GM23248 (cell line): ENCODE measurements at places on chromosomes 12 and 14. TPM values are rescaled to one million over a fixed set of nuclear protein-coding genes. Genes with fewer than 3 reads are reported as not detected.
A peak's percentile ranks its signal among the peaks of the same experiment; 100 is the strongest.

RHEBL1 gene
- 0.86 and 1.1 TPM in 2 replicates for total RNA-seq

C12orf56 gene
- 0.25 and 0.43 TPM in 2 replicates for total RNA-seq

NRIP2 gene
- not detected in 2 replicates for total RNA-seq

CCDC92 gene
- 13.2 and 20.3 TPM in 2 replicates for total RNA-seq

RASSF9 gene
- 0.89 and 1.5 TPM in 2 replicates for total RNA-seq

NTS gene
- not detected in 2 replicates for total RNA-seq

DNA sequence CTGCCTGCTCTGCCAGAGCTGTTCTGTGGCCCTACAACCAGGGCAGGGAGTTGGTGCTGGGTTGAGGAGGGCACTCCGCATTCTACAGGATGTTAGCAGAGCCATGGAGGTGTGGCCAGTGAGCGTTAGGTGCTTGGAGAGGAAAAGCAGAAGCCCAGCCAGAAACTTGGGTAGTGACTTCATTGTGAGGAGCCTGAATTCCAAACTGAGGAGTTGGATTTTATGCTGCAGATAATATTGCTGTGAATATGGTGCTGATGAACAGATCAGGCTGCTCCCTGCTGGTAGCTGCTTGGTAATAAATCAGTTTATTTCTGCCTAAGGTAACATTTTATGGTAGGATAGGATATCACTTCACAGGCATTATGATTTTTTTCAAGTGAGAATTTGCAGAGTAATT is 7.1 kb upstream of the CCDC175 start:
- no peaks in the 10 kb centered on the region; the same call in 1 of the 2 replicates for H3K27me3 ChIP-seq
- peak; percentile 56 for DNase-seq
- no peaks in the 10 kb centered on the region for H3K4me1 ChIP-seq
- no peak overlapping the region for H3K4me3 ChIP-seq
- H3K36me3 ChIP-seq = no peaks in the 10 kb centered on the region

- H3K36me3 ChIP-seq = no peaks in the 10 kb centered on the region
- no peak overlapping the region for H3K27ac ChIP-seq
- peaks cover 7% of the 10 kb centered on the region; the same call in 1 of the 2 replicates for H3K4me1 ChIP-seq
- H3K4me3 ChIP-seq = peak overlapping the region; percentile 71
- H3K27me3 ChIP-seq = peaks cover 27% of the 10 kb centered on the region
Observed at GRCh38 chr12:95548056-95548538, 3.2 kb downstream of the USP44 start.

- DNase-seq = no peak
- no peaks in the 10 kb centered on the region for H3K36me3 ChIP-seq
- H3K4me1 ChIP-seq = no peaks in the 10 kb centered on the region
- no peaks in the 10 kb centered on the region for H3K27me3 ChIP-seq
- no peak overlapping the region for H3K27ac ChIP-seq
Observed at GRCh38 chr12:43255522-43256111, 296.4 kb downstream of the ADAMTS20 start.

- DNase-seq = peak; percentile 75
- no peaks in the 10 kb centered on the region for H3K36me3 ChIP-seq
- H3K27ac ChIP-seq = peak within 1 kb of the TSS; percentile 99
Observed at GRCh38 chr12:121803861-121804416, at the start of gene SETD1B. SETD1B (plus strand) TSS chr12:121804009; CDS start chr12:121804738, 729 bp downstream.

- DNase-seq = no peak
- H3K36me3 ChIP-seq = no peaks in the 10 kb centered on the region
- H3K27ac ChIP-seq = no peak overlapping the region
- 0 out of 2 replicates have a peak, but pooled peaks cover 6% of the 10 kb centered on the region for H3K27me3 ChIP-seq
- no peaks in the 10 kb centered on the region for H3K4me1 ChIP-seq
- no peak overlapping the region for H3K4me3 ChIP-seq
Observed at GRCh38 chr14:103931422-103931821, 3.2 kb downstream of the TDRD9 start.

DNA sequence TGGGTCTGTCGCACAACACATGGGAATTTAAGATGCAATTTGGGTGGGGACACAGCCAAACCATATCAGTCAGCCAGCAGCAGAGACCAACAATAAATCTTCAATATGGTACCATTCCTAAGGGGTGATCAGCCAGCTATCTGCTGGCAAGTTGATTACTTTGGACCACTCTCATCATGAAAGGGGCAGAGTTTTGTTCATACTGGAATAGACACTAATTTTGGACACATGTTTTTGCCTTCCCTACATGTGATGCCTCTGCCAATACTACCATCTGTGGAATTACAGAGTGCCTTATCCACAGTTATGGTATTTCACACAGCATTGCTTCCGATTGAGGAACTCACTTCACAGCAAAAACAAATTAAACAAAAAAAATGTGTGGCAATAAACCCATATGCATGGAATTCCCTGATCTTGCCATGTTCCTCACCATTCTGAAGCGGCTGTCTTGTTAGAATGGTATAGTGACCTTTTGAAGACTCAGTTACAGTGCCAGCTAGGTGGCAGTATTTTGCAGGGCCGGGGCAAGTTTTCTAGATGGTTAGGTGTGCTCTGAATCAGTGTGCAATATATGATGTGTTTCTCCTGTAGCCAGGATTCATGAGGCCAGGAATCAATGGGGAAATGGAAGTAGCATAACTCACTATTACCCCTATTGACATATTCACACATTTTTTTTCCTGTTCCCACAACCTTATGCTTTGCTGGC is 179.0 kb upstream of the IGF1 start:
- H3K27ac ChIP-seq = no peak overlapping the region
- no peak for DNase-seq
- no peaks in the 10 kb centered on the region for H3K36me3 ChIP-seq
- no peaks in the 10 kb centered on the region for H3K27me3 ChIP-seq
- H3K4me3 ChIP-seq = no peak overlapping the region

DNA sequence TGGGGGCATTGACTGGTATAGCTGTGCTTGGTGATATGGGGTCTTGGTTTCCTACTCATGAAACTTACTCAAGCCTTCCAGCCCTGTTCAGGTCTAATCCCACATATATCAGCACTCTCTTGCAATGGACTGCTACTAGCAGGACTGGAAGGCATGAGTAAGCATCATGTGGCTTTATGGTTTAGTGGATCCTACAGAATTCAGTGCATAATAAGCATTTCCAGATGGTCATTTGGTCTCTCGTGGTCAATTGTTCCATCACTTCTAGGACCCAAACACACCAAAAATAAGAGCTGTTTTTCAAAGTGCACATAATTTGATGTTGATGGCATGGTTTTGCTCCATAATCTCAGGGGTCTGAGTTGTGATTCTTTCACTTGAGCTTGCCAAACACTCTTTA is 114.4 kb downstream of the LMNTD1 start:
- H3K27ac ChIP-seq = no peak overlapping the region
- H3K36me3 ChIP-seq = no peaks in the 10 kb centered on the region
- H3K4me1 ChIP-seq = peaks cover 12% of the 10 kb centered on the region
- no peak overlapping the region for H3K4me3 ChIP-seq

DNA sequence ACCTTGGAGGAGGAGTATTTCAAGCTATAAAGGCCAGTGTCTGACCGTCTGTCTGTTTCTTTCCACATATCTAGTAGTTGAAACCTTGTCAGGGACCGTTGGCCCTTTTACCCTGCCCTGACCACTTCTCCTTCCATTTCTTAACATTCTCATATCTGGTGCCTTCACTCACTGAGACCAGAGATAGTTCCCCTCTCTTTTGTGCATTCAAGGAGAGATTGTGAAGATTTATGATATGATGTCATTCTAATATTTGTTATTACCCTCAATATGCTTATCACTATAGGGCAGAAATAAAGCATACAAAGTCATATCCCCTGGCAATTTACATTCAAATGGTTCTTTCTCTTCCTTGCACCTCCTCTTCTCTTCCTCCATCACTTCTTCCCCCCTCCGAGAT is 83.3 kb downstream of the PLXNC1 start:
- H3K4me1 ChIP-seq = no peaks in the 10 kb centered on the region
- no peaks in the 10 kb centered on the region for H3K36me3 ChIP-seq
- no peak overlapping the region for H3K4me3 ChIP-seq
- no peaks in the 10 kb centered on the region; the same call in 1 of the 2 replicates for H3K27me3 ChIP-seq
- no peak for DNase-seq
- no peak overlapping the region for H3K27ac ChIP-seq

- no peaks in the 10 kb centered on the region for H3K27me3 ChIP-seq
- no peak overlapping the region; the same call in 1 of the 2 replicates for H3K27ac ChIP-seq
- peak; percentile 48 for DNase-seq
- no peaks in the 10 kb centered on the region for H3K36me3 ChIP-seq
- peak overlapping the region; percentile 90 for H3K4me3 ChIP-seq
- H3K4me1 ChIP-seq = peaks cover 13% of the 10 kb centered on the region; the same call in 1 of the 2 replicates
Observed at GRCh38 chr12:123713398-123713797, 1.2 kb downstream of the ATP6V0A2 start.

DNA sequence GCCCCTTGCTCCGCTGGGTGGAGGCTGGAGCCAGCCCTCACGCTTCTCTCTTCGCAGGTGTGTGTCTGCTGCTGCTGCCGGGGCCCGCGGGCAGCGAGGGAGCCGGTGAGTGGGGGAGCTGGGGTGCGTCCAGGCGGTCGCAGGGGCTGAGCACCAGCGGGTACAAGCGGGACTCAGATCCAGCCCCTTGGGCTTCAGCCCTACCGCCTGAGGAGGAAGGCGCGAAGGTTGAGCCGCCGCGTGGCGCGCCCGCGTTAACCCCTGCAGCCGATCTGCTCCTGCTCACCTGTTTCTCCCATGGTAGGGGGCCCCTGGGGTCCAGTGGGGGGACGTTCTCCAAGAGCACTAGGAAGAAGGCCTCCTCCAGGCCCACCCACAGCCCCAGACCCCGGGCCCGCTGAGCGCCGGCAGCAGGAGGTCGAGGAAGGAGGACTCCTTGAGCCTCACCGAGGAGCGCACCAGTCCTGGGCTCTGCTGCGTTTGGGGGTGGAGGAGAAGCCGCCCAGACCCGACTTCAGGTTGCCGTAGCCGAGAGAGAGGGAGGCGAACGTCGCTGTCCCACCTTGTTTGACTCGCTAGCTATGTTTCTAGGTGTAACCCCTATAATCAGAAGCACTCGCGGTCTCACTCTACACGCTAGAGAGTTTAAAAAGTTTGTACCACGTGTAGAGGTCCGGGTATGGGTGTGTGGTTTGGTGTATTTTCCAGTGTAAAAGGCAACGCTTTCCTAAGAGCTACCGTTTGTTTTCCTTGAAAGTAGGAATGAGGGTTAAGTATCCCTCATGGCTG is 834 bp downstream of the COCH start:
- H3K4me3 ChIP-seq = no peak overlapping the region
- no peak overlapping the region for H3K27ac ChIP-seq
- no peaks in the 10 kb centered on the region for H3K4me1 ChIP-seq

GRCh38 chr12:56518570-56518969 is 3.0 kb upstream of the RBMS2 start:
- no peaks in the 10 kb centered on the region for H3K27me3 ChIP-seq
- H3K36me3 ChIP-seq = no peaks in the 10 kb centered on the region
- peak; percentile 77 for DNase-seq
- no peak overlapping the region for H3K4me3 ChIP-seq

- no peak for DNase-seq
- H3K4me3 ChIP-seq = no peak overlapping the region
- no peak overlapping the region for H3K27ac ChIP-seq
- H3K36me3 ChIP-seq = peaks cover 51% of the 10 kb centered on the region
- no peaks in the 10 kb centered on the region for H3K4me1 ChIP-seq
Observed at GRCh38 chr12:132921685-132922084, 34.3 kb upstream of the CHFR start.

DNA sequence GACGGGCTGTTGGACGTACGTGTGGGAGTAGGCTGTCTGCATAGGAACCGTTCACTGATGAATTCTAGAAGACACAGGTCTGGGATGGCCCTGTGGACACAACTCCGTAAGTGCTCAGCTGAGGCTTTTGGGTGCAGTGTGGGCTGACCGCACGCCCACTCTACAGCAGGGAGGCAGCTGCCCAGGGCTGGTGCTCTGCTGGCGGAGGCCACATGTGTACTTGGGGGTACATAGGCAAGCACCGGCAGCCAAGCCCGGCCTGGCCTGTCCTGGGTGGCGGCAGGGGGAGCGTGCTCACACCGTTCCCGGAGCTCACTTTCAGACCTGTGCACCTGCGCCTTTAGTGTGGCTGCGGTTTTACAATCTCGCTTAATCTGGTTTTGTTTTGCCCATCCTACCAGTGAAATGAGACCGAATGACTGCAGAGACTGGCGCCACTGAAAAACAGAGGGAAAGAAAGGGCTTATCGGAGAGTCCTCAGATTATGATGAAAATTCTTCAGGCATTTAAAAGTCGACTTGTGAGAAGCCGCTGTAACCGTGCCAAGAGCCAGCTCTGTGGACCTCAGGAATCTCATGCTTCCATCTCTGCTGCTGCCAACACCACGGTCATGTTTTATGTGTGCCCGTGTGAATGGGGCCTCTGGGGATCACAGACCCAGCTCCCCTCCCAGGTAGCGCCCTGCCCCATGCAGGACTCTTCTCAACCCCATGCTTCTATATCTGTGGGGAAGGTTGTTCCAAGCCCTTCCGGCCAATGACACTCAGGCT is 45.8 kb downstream of the SSH1 start:
- peaks cover 63% of the 10 kb centered on the region for H3K36me3 ChIP-seq
- no peak overlapping the region for H3K4me3 ChIP-seq
- peak; percentile 12 for DNase-seq
- peaks cover 14% of the 10 kb centered on the region for H3K4me1 ChIP-seq
- H3K27me3 ChIP-seq = no peaks in the 10 kb centered on the region

GRCh38 chr14:90484291-90484690 is 87.5 kb downstream of the CALM1 start:
- no peak overlapping the region for H3K4me3 ChIP-seq
- DNase-seq = no peak
